ENCODE measurements at places on chromosomes 13 and 19.

DNA sequence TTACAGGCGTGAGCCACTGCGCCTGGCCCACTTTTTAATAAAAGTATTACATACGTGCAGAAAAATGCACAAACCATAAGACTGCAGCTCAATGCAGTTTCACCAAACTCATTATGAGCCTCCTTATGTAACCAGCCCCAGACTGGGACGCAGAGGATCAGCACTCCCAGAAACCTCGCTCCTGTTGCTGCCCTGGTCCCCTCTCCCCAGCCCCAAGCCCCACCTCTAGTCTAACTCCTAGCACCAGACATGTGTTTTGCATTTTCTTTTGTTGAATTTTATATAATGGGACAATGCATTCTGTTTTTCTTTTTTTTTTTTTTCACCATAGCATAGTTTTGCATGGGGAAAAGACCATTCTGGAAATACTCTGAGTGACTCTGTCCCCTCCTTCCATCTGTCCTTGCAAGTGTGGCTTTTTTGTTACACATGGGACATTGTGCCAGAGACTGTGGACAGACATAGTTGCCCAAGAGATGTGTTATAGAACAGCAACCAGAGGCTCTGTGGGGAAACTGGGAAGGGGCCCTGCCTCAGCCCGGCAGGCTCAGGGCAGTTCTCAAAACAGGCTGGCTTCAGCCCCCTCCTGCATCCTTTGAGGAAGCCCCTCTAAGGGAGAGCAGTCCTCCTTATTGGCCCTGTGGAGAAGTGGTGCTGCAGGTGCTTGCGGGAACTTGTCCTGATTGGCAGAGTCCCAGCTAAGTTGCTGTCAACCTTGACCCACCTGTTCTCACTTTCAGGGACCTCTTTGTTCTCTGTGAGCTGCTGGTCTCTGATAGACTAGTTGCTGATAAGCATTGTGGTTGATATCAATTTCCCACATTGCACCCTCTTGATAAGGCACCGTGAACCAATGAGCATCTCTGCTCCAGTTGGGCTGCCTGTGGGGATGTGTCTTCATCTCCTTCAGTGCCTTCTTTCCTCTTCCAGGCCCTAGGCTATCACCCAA is 13.8 kb upstream of the OLFM4 start:
- DNase-seq: no peak

GRCh38 chr13:61833228-61833627 is 417.6 kb upstream of the PCDH20 start:
- no peak for DNase-seq

DNA sequence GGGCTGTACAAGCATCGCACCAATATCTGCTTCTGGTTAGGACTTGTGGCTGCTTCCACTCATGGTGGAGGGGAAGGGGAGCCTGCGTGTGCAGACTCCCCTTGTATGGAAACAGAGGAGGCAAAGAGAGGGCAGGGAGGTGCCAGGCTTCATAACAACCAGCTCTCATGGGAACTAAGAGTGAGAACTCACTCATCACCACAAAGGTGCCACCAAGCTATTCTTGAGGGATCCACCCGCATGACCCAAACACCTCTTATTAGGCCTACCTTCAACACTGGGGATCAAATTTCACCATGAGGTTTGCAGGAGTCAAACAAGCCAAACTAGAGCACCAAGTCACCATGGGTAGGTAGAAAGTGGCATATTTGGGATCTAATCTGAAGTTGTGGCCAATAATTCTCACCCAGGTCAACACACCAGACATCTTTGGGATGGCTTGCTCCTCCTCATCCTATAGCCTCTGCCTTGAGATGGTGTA is 46.4 kb downstream of the RUBCNL start:
- DNase-seq: no peak

- no peak for DNase-seq
Measured at GRCh38 chr13:112097770-112098169, 30.8 kb downstream of the SOX1 start.
